ENCODE measurements at places on chromosomes 1 and 21.

- DNase-seq, result no peak
These were observed 108.1 kb downstream of the TM2D1 start for GRCh38 chr1:61616830-61617229.

DNA sequence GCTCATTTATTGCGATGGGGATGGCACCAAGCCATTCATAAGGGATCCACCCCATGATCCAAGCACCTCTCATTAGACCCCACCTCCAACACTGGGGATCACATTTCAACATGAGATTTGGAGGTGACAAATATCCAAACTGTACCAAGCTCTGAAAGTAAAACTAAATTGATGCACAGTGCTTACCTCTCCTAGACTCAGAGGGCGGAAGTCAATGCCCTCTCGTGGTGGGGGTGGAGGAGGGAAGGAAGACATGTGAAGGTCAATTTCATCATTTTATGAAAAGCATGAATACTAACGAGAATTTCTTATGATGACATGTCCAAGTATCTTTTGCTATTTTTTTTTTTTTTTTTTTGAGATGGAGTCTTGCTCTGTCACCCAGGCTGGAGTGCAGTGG, 120.0 kb downstream of the PGBD5 start:
- DNase-seq, result no peak

DNA sequence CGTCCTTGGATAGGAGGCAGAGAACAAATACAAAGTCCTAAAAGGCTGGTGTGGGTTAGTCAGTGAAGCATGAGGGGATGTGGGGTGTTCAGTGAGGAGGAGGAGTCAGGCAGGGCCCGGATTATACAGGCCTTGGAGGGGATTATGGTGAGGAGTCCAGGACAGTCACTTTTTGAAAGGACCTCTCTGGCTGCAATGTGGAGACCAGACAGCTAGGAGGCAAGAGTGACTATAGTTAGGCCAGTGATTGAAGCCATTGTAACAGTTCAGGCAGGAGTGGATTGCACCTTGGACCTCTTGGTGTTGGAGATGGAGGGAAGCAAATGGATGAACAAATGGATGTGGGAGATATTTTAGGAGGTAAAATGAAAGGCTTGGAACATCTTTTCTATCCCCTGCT, 115.8 kb downstream of the C1orf94 start:
- DNase-seq, result no peak

DNA sequence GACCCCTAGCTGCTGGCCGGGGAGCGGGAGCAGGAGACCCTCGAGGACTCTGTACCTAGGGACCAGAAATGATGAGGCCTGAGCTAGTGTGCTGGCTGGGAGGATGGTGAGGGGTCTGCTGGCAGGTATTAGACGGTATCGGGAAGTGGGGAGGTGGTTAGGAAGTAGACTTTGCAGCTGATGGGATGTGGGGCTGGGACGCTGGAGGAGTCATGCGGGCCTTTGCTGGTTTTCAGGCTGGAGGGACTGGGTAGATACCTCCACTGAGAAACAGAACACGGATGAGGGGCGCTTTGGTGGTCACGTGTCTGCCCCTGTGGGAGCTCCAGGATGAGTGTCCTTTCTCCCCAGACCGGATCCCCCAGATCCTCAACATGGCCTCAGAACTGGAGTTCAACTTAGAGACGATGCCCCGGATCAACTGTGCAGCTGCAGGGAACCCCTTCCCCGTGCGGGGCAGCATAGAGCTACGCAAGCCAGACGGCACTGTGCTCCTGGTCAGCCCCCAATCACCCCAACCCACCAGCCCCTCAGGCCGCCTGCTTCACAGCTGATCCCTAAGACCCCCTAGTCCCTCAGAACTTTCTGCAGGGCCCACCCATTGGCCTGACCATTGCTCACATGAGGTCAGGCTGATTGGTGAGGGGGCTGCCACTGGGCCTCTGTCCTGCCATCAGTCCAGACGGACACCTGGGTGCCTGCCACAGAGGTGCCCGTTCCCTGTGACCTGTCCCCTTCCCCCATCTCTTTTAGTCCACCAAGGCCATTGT, 8.0 kb downstream of the TIE1 start:
- no peak for DNase-seq

DNA sequence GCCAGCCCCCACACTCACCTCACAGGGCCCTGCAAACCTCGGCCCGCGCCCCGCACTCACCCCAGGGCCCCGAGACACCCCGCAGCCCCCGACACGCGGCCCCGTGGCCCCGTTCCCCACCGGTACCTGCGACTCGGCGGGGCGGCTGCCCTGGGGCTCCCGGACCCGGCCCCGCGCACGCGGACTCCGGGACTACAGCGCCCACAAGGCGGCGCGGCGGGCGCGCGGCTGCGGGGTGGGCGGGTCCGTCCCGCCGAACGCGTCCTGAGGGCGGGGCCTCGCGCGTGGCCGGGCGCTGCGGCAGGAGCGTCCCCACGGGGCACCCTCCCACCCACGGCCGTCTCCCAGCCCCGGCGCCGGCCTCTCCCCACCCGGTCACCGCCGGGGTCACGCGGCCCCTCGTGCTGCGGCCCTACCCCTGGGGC, at the start of gene SLC19A1:
SLC19A1 (minus strand) TSS at position 199 of the 425 bp plus-strand sequence. CDS start 4,481 bp downstream, outside the sequence.
- DNase-seq, result peak; percentile 46

DNA sequence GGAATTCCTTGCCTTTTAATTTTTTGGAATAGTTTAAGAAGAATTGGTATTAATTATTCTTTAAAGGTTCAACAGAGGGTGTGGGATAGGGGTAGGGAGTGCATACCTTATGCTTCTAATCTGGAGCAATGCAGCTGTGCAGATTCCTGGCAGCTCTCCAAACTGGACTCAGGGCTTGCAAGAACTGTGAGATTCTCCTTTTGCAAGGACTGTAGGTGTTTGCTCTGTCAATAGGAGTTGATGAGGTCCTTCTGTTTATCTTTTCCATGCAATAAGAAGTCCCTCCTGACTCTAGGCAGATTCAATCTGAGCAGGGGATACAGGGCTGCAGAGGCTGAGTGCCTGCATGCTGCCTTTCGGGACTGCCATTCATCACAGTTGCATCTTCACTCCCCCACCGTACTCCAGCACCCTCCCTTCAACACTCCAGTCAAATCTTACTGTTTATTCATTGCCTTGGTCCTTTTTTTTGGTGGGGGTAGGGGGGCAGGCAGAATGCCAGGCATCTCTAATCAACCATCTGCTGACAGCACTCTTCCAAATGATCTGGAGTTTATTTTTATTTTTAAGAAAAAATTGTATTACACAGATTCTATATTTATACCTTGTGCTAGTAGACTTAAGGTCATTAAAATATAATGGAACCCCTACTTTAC, 122.3 kb downstream of the DISC1 start:
- no peak for DNase-seq

- DNase-seq, result no peak
These were observed 115.5 kb downstream of the KCNK2 start for GRCh38 chr1:215198021-215198420.

All from T1000 (cell line).